DMS53 (cell line): ENCODE measurements at places on chromosomes 1 and 21.

GRCh38 chr1:230572121-230573105, 69.9 kb upstream of the COG2 start:
- peak; percentile 72 for DNase-seq

GRCh38 chr1:204213668-204214662, at the start of gene GOLT1A:
Gene GOLT1A (minus strand): TSS chr1:204213988. CDS start chr1:204213906, 82 bp downstream.
- peak; percentile 99 for DNase-seq

DNA sequence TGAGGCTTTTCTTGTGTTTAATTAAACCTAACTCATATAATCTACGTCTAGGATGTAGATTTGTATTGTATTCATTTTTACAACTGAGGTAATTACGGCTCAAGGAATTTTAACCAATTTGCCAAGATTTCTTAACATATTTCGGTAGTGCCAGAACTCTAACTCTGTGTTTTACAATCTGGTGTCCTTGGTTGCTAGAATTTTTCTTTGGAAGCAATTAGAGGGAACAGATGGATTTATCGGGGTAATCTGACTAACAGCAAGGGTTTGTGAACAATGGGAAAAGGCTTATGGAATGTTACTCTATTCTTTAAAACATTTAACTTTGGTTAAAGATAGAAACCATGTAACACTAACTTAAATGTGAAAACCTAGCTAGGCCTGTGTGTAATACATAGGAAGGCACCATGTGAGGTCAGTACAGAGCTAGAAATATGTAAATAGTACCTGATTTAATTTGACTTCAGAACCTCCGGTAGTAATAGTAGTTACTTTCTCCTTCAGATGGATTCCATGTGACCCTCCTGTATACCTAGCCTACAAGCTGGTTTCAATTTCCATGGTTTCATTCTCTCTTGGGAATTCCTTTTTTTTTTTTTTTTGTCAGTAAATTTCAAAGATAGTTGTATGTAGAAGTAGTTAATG, 1.2 kb downstream of the MTF2 start:
- peak; percentile 84 for DNase-seq

DNA sequence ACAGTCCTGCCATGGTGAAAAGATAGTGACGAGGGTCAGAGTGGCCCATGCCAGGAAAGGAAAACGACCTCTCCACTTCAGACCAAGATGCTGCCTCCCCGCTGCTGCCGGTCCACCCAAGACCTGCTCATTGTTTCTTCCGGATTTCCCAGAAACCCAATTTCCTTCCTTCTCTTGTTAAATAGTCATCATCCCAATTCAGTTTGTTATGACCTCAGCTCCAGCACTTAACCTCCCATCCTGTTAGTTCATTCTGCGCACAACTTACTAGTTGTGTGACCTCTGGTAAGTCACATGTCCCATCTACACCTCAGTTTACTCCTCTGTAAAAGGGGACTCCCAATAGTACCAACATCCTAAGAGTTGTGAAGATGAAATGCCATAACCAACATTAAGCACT, 29.9 kb upstream of the PPP1R15B start:
- DNase-seq = no peak

- DNase-seq = peak; percentile 40
Observed at GRCh38 chr1:25692560-25692959, 76.0 kb downstream of the MAN1C1 start.
